ENCODE measurements at places on chromosomes 5 and 9. TPM values are rescaled to one million over a fixed set of nuclear protein-coding genes. Genes with fewer than 3 reads are reported as not detected.
A peak's percentile ranks its signal among the peaks of the same experiment; 100 is the strongest.

Gene LHX3
- not detected for total RNA-seq

Gene PCDHGB1
- 5.1 TPM for total RNA-seq

Gene WWC1
- total RNA-seq, result 59.9 TPM

Gene GAPVD1
- total RNA-seq, result 49.3 TPM

Gene GPX3
- total RNA-seq, result 5,290 TPM

Gene GNA14
- total RNA-seq, result 2.9 TPM

DNA sequence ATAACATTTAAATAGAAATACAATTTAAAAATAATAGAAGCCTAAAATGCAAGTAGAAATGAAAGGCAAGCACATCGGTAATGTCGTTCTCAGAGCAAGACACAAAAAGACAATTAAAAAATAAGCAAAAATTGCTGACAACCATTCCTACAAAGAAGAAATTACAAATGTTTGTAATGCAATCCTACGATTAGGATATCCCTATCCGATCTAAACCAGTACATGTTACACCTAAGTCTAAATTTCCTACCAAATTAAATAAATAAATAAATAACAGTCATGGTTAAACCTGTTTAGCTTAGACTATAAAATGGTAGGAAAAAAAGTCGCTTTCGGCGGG lies 90.0 kb downstream of the ANXA2R start:
- DNase-seq, result no peak

- DNase-seq, result no peak
These were observed 37.9 kb downstream of the MED27 start for GRCh38 chr9:132041798-132042197.

GRCh38 chr9:14827805-14828204 lies 82.4 kb downstream of the FREM1 start:
- DNase-seq, result no peak

DNA sequence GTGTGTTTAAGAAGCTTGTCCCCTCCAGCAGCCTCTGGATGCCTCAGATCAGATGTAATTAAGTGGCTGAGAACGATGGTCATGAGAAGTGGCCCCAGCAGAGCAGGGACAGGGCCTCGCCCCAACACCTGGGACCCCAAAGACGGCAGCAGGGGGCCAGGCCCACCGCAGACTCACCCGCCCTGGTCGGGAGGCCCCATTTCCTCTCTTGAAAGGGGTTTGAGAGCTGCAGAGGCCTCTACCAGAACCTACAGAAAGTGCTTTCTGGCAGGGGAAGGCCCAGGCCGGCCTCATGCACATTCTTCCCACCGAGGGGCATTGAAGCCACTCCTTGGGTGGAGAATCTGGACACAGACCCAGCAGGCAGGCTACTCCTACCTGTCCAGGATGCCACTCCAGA lies 85.2 kb upstream of the FCN2 start:
- no peak for DNase-seq

- no peak for DNase-seq
These were observed 112.5 kb downstream of the TENT4A start for GRCh38 chr5:6825678-6826244.

DNA sequence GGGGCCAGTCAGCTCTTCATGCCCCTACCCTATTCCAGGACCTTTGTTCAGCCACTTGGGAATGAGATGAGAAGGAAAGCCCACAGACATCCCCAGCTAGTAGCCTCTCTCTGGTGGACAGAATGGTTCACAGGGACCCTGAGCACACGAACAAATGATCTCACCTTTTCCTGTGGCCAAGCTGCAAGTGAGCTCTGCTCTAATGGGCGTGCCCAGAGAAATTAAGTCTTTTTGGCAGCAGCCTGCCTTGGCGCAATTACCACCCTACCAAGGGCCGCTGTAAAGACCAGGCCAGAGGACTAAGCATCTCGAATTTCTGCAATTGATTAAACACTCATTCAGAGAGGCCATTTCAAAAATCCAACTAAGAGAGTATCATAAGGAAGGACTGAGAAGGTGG lies 56.0 kb downstream of the WHRN start:
- no peak for DNase-seq

DNA sequence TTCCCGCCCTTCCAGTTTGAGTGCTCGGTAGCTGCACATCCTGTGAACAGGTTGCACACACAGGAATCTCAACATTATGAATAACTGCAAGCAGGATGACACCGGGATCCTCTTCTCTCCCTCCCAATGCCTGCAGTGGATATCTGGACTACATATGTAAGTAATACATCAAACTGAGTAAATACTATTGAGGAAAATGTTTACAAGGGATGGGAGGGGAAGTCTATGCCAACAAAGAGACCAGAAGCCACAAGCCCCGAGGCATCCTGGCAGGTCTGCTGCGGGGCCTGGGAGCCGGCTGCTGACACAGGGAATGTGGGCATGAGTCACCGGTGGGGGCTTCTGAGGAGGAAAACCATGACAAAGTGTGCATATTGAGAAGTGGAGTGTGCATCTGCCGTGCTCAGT lies 8.6 kb upstream of the ANKRD33B start:
- no peak for DNase-seq

GRCh38 chr5:126369083-126369482 lies 54.1 kb upstream of the GRAMD2B start:
- DNase-seq, result no peak

- DNase-seq, result no peak
These were observed 83.5 kb downstream of the PTCH1 start for GRCh38 chr9:95433096-95433819.

DNA sequence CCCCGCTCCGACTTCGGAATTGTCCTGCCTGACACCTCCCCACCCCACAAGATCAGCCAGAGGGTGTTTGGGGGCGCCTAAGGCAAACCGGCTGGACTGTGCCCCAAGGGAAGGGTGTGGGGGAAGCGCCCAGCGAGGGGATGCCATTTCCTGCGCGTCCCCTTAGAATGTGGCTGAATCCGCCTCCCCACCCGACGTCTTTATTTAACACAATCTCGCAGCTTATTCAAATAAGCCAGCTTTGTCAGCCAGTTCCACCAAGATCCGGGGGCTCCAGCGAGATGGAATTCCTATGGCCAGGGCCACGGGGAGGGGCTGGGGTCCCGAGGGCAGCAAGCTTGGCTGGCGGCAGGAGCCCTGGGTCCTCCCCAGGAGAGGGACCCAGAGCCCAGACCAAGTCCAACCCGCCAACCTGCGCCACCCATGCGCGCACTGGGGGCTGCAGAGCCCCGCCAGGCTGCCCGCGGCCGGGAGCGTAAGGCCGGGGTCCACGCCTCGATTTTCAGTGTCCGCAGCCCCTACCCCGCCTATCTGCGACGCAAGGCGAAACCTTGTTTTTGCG lies 7.4 kb downstream of the IRX4 start:
- DNase-seq, result no peak

- no peak for DNase-seq
These were observed 314.9 kb downstream of the KCTD16 start for GRCh38 chr5:144485540-144485939.

GRCh38 chr5:5738797-5739489 lies 316.5 kb downstream of the ICE1 start:
- DNase-seq, result no peak

DNA sequence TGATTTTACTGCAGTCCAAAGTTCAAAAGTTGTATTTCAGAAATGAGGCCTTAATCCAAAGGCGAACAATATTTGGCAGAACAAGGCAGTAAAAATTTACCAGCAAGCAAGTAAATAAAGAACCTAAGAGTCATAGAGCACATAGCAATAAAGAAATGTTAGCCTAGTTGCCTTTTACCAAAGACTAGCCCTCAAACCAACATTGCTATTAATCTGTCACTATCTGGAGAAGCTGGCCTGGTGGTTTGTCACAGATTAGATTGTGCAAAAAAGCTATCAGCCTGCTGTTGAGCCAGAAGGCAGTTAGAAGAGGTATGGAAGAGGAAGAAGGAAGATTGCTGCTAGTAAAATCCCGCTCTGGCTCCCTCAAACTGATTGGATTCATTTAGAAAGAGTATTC lies 304.7 kb upstream of the KLF4 start:
- no peak for DNase-seq

GRCh38 chr9:72022841-72023240 lies 37.6 kb downstream of the C9orf57 start:
- no peak for DNase-seq

GRCh38 chr9:33418090-33418489 lies 15.7 kb upstream of the AQP7 start:
- no peak for DNase-seq

DNA sequence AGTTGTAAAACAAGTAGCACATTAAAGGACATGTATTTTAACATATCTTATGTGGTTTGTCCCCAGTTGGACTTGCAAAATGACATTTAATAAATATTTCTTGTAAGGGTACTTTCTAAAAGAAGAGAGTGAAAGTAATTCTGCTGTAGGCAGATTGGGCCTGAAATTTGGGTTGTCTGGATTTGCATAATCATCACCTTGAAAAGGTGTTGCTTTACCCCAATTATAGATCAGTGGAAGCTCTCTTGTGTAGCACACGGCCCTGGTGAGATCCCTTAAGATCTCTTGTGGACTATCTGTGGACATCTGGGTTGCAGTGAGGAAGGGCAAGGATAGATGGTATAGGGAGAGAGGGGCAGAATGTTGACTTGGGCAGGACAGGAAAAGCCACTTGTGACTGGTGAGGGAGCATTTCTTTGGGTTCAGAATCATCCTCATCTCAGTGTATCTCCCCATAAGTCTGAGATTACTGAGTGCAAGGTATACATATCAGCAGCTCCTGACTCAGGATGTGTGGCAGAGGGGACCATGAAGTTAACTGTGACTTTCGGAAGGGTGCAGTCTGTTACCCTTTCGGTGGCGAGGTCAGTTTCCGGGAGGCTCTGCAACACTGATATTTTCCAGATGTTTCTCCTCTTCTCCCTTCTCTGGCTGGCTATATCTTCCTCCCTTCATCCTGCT lies 2.0 kb upstream of the TNFAIP8 start:
- no peak for DNase-seq

DNA sequence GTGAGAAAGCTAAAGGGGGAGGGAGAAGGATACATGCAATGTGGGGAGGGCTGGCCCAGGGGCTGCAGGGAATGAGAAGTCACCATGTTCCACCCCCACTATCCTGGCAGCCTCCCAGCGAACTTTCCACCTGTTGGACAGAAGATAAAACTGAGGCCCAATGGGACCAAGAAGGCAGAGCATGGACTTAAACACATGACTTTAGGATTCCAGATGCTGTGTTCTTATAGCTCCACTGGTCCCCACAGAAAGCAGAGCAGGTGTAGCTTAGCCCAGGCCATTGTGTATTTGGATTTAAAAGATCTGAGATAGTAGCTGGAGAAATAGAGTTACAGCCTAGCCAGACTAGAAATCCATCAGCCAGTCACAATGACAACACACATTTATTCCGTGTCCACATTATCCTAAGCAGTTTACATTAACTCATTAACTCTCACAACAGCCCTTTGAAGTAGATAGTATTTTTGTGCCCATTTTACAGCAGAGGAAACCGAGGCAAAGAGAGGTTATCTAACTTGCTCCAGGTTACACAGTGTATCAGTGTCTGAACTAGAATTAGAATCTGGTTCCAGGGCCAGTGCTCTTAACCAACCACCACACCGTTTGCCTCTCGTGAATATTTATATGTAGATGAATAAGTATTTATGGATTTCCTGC lies 121.0 kb downstream of the RGS3 start:
- DNase-seq, result no peak

GRCh38 chr5:32458880-32459495 lies 14.4 kb upstream of the ZFR start:
- DNase-seq, result no peak

- DNase-seq, result no peak
These were observed 130.8 kb upstream of the FAM120A start for GRCh38 chr9:93320591-93321219.

DNA sequence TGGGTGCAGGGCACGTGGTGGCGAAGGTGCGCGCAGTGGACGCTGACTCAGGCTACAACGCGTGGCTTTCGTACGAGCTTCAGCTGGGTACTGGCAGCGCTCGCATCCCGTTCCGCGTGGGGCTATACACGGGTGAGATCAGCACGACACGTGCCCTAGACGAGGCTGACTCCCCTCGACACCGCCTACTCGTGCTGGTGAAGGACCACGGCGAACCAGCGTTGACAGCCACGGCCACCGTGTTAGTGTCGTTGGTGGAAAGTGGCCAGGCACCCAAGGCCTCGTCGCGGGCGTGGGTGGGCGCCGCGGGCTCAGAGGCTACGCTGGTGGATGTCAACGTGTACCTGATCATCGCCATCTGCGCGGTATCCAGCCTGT lies 2.1 kb downstream of the PCDHA2 start:
- no peak for DNase-seq

GRCh38 chr5:36177154-36177553 lies 25.2 kb downstream of the SKP2 start:
- no peak for DNase-seq

DNA sequence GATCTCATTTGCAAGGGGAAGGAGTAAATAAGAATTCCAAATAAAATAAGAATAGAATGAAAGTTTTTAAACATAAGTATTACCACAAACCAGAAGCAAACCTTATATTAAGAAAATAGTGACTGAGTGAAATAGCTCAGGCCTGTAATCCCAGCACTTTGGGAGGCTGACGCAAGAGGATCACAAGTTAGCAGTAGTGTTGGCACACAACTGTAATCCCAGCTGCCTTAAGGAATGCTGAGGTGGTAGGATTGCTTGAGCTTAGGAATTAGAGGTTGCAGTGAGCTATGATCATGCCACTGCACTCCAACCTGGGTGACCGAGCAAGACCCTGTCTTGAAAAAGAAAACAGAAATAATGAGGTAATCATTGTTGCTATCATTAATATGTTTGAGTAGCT lies 47.0 kb downstream of the APC start:
- no peak for DNase-seq

DNA sequence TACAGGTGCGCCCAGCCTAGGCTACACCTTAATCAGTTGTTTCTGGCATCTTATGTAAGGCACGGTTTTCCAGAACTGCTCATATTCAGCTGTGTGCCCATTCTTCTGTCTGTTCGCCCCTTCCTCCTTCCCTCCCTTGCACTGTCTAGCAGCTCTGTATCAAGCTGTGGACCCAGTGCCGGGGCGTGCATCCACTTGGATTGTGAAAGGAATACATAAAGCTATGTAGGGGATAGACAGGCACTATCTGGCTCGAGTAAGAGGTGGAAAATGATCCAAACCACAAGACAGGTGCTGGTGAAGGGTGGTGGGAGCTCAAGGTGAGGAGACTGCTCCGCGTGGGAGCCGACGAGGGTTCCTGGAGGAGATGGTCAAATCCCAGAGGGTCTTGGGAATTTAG lies 2.0 kb downstream of the GLIPR2 start:
- DNase-seq, result no peak

DNA sequence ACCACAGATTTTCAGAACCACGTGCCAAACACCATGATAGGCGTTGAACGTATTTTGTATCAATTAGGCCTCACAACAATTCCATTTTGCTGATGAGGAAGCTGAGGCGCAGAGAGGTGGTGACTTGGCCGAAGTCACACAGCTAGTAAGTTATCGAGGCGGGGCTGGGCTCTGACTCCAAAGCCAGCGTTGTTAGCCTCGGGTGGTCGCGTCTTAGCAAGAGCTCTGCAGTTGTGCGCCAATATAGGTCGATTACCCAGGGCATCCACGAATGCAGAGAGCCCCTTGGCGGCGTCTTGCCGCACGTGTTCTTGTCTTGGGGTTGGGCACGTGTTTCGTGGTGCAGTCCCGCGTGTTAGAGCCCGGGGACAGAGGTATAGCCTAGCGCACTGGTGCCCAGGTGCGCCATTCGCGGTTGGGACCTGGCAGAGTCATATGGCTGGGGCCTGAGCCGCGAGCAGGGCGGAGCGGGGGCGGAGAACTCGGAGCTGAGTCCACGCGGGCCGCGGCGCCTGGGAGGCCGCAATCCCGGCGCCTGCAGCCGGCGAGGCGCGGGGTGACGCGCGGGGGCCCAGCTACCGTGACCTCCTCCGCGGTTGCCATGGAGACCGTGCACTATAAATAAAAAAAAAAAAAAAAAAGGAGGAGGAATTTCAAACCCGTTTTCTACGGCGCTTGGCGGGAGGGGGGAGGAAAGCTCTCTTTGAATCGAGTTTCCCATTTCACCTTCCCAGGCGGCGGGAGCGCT lies 62.3 kb downstream of the CXXC5 start:
- DNase-seq, result peak; percentile 54

Measured in breast epithelium (tissue), 4 donors.